CD4-positive, alpha-beta T cell treated with Interleukin-4 for 1 hour (primary cell): ENCODE measurements at places on chromosomes 7 and 10.

DNA sequence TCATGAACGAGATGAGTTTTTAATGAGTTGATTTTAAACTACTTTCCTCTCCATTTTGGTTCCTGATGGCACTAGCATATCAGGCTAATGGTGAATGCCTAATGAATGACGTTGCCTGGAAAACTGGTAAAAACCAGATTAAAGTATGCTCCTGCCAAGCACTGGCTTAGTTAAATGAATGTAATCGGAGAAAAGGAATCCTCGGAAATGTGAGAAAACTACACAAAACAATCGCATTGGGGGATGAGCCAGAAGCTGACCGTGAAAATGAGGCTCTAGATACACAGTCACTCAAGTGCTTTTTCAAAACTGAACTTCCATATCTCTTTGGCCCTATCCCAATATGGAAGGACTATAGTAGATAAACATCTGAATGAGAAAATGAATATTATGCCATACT lies 153.8 kb upstream of the COL1A2 start:
- DNase-seq: no peak

DNA sequence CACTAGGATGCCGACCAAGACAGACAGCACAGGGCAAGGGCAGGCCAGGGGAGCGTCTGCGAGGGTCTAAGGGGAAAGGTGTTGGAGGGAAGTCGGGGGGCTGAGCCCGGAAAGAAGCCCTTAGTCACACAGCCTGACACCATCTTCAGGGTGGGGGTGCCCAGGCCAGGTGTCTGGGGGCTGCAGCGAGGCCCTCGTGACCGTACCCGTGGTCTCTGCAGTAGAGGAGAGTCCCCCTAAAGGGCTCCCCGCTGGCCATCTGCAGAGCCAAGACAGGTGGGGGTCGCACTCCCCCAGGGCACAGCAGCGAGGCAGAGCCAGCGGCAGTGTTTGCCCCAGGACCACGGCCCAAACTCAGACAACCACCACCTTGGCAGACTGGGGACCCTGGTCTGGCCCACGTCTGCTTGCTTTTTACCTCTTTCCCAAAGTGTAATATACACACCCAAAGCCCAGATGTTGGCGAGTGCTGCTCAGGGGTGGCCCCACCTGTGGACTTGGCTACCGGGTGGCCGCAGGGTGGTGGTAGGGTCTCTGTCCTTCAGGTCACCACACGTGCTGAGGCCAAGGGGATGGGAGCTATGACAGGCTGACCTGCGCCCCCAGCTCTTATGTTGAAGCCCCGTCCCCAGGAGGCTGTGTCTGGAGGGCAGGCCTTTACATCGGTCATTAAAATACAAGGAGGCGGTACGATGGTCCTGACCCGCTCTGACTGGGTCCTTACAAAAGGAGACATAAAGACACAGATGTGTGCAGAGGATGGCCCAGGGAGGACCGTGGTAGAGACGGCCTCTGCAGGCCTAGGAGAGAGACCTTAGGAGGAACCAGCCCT lies 107.4 kb downstream of the DNAJB6 start:
- DNase-seq: no peak

DNA sequence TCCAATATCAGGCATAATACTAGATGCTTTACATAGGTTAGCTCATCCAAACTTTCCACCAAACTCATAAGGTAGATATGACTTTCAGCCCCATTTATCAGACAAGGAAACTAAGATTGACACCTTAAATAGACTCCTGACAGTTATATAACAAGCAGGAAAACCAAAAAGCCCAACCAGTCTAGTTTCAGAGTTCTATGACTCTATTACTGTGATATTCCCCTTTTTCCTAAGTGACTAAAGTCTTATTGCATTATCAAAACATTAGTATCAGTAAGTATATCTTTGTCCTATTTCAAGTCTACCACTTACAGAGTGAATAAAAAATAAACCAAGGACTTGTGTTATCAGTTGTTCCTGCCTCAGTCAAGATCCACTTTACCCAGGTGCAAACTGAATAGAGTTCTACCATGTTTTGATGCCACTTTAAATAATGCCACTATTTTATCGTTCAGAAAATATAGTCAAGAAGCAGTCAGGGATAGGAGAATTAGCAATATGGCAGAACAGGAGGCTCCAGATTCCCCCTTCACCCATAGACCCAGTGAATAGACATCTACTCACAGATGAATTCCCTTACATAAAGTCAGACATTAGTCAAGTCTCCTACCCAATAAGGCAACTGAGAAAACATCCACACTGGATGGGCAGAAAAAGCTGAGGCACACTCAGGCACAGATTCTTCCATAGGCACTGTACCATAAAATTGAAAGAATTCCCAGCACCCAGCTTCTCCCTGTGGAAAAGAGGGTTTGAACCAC lies 74.1 kb downstream of the CRPPA start:
- DNase-seq: no peak

DNA sequence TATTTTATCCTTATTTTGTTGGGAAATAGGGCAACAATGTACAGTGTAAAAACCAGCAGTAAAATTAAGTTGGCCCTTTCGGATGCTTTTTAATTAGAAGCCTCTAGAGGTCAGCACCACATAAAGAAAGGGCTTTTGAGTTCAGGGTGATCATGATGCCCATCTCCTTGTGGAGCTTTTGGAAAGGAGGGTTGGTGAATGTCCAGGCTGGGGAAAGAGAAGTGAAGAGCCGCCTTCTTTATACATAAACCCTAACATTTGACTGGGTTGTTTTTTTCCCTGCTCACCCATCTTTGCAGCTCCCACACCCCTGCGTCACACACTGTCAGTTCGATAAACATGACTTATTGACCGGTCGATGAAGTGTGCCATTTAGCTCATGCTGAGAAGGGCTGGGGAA lies 29.8 kb downstream of the MTURN start:
- no peak for DNase-seq

- no peak for DNase-seq
These were observed 71.5 kb downstream of the XPNPEP1 start for GRCh38 chr10:109851616-109852474.

DNA sequence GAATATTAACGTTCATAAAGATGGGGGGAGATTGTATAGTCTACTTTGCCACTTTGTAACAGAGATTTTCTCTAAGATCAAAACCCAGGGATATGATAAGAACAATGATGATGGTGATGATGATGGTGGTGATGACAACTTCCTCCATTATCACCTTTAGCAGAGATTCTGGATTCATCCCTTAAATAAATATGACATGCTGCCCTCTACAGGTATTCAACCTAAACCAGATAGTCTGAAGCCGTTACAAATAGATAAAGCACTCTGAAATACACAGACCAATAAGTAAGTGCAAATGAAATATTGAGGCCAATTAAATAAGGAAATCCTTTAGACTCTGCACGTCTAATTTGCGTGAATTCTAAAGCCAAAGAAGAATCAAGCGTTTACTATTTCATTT lies 211.5 kb downstream of the CREB5 start:
- DNase-seq: no peak

DNA sequence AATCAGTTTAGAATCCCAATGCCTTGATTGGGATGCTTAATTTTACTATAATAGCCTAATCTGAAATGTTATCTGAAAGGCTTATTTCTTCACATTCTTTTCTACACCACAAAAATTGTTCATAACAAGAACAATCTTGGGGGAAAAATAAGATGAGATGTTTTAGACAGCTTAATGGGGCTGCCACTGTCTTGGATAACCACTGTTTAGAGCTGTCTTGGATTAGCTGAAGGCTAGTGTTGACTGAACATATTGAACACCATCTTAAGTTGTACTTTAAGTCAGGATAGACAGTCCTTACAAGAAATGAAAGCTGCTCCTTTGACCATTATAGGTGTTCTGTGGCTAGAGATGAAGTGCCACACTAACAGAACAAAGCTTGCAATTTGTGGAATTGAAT lies 501.3 kb downstream of the GFRA1 start:
- DNase-seq: no peak

- no peak for DNase-seq
These were observed 369.7 kb upstream of the NPVF start for GRCh38 chr7:25597946-25598345.

DNA sequence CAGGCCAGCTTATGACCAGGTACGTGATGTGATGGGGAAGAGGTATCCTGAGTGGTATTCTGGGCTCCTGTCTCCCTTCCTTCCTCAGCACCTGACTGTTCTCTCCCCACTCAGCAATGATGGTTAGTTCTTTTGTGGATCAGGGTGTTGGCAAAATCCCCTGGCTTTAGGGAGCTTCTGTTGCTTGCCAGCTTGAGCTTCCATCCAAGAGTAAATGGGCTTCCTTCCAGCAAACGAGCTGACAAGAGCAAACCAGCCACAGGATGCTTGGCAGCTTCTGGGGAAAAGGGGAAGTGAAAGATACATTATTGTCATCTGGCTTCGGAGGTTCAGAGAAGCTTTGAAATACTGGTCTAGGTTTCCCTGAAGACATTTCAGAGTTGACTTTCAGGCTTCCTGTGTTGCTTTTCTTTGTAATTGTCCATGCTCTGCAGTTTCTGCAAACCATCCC lies 5.2 kb downstream of the DUSP5 start:
- DNase-seq: peak; percentile 62

GRCh38 chr10:96271016-96271815 lies at the start of gene BLNK:
Gene BLNK (minus strand): TSS chr10:96271569. CDS start chr10:96271398, 171 bp downstream.
- no peak for DNase-seq

- DNase-seq: no peak
These were observed 452 bp downstream of the ATE1 start for GRCh38 chr10:121927318-121927840.

- no peak for DNase-seq
These were observed 47.1 kb downstream of the VSTM4 start for GRCh38 chr10:49068209-49068608.

DNA sequence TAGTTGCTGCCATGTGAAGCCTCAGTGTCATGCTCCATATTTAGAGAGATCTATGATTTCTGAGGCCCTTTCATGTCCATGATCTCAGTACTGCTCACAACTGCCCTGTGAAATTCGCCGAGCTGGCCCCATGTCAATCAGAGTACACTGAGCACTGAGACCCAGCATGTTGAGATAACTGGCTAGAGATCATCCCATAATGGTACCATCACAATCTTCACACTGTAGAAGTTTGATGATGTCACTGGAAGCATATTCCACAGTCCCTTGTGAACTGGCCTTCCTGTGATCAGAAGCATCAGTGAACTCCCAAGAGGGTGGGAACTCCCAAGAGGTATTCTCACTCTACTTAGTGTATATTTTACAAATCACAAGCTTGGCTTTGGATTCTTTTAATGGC lies 116.0 kb downstream of the EGFR start:
- no peak for DNase-seq

GRCh38 chr7:30163231-30163894 lies 28.6 kb downstream of the MTURN start:
- peak; percentile 42 for DNase-seq

DNA sequence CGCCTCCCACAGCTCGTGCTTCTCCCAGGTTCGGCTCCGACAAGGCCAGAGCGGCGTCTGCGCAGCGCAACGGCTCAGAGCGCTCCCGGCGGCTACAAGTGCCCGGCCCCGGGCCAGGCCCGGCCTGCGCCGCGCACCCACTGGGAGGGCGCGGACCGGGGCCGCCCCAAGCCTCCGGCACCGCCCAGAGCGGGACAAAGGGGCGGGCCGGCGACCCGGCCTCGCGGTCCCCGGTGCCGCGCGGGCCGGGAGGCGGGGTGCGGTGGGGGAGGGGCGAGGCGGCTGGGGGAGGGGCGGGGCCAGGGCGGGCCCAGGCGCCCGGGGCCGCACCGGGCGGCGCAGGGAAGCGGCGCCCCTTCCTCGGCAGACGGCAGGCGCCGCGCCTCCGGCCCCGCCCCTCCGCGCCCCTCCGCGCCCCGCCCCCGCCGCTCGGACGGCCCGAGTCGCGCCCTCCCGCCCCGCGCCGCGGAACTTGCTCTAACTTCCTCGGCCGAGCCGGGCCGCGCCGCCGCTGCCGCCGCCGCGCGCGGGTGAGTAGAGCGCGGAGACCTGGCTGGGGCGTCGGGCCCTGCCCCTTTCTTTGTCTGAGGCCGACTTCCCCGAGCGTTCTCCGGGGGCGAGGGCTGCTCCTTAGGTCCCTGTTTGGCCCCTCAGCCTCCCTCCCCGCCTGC lies at the start of gene TSPAN14:
TSS of gene TSPAN14 (plus strand) at position 469 of the 671 bp plus-strand sequence. CDS start 34,924 bp downstream, outside the sequence.
- DNase-seq: peak; percentile 81

DNA sequence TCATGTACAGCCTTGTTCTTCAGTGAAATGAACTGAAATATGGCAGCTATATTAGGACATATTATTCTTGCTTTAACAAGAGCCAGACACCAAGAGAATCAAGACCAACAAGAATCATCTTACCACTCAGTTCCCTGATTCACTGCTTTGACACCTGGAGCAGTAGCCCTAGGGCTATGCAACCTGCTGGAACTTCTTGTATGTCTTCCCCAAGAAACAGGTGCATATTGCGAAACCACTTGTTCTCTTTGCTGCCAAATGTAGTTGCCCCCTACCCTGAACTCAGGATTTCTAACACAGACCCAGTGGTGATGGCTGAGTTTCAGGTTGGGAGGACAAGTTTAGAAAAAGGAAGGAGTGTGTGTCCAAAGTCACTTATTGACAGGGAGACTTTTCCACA lies 46.1 kb downstream of the WIPF3 start:
- DNase-seq: no peak

DNA sequence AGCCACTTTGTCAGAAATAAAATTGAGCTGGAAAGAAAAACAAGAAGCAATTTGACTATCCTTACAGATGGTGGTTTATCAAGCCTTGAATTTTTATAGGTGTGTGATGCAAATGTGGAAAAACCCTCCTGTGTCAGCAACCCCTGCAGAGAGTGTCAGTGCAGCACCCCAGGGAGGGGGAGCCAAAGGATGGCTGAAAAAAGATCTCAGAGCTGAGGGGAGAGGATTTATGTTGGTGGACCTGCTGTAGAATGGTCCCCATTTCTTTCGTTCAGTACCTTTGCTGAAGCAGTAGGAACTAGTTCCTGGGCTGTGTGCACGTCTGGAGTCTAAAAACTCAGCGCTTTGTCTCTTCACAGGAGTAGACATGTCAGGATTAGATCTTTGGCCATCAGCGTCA lies 239.0 kb downstream of the PHTF2 start:
- no peak for DNase-seq

- DNase-seq: no peak
These were observed 111.5 kb upstream of the RAB18 start for GRCh38 chr10:27392606-27393005.

- DNase-seq: no peak
These were observed 91.8 kb downstream of the LARP4B start for GRCh38 chr10:839550-840205.

GRCh38 chr7:137001041-137001440 lies 132.6 kb downstream of the CHRM2 start:
- DNase-seq: no peak

DNA sequence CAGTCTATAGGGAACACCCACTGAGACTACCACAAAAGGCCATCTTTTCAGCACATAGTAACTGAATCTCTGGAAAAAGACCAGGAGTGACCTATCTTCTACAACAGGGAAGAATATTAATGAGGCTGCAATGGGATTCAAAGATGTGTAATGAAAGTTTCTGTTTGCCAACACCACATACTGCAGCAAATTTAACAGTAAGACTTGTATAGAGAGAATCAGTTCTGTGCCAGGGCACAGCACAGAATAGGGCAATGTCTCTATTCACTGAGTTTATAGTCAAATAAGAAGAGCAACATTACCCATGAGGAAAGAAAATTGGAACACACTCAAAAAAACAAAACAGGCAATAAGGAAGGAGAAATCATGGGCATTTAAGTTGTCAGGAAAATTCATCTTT lies 91.4 kb upstream of the PTN start:
- DNase-seq: no peak

- DNase-seq: no peak
These were observed 30.8 kb downstream of the ZNF438 start for GRCh38 chr10:31000867-31001266.
